Urinary bladder (tissue), 4 donors: ENCODE measurements at places on chromosomes 7 and 10.

DNA sequence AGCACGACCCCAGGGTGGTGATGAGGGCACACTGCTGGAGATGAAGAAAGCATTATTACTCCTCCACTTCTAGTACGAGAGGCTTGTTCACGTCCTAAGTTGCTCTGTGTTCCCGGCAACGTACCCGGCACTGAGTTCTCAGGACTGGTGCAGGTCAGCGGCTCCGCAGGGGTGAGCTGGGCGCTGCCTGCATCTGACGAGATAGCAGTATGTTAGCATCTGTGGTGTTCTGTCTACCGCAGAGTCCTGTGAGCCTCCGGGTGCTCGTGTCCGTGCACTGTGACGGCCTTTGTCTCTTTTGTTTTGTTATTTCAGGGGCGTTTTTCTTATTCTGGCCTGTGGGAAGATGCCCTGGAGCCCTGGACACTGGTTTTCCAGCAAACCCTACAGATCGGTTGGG lies 507.8 kb downstream of the DNAJB6 start:
- DNase-seq, result no peak

GRCh38 chr10:86419101-86419500 lies 52.5 kb upstream of the GRID1 start:
- no peak for DNase-seq

DNA sequence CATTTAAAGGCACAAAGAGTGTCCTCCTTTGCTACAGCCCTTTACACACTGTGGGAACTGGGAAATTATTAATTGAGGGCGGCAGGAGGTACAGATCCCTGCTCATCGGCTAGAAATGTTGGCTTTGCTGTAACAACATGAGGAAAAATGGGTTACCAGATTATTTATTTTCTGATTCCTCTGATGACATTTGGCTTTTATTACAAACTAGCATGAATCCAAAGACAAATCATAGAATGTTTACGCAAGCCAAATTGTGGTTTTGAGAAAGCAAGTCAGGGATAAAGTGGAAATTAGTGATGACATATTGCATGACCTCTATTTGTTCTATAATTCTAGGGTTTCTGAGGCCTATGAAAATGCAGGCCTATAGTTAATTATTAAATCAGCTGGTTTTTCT lies 126.1 kb upstream of the TMEM196 start:
- DNase-seq, result no peak

DNA sequence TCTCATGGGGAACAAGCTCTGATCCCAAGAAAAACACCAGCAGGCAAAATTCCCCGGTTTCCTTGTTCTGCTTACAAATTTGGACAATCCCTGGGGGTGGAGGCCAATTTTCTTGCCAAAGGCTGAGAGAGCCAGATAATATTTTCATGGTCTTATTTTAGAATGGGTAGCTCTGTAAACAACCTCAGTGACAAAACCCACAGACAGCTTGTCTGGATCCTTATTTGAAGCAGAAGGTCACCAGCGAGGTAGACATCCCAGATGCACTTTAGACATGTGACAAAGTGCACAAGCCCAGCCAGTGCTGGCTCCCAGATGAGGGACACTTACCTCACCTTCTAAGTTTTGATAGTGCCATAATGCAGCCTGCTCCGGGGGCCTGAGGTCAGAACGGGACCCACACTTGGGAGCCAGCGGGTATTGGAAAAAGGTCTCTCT lies 102.6 kb upstream of the DDC start:
- no peak for DNase-seq

DNA sequence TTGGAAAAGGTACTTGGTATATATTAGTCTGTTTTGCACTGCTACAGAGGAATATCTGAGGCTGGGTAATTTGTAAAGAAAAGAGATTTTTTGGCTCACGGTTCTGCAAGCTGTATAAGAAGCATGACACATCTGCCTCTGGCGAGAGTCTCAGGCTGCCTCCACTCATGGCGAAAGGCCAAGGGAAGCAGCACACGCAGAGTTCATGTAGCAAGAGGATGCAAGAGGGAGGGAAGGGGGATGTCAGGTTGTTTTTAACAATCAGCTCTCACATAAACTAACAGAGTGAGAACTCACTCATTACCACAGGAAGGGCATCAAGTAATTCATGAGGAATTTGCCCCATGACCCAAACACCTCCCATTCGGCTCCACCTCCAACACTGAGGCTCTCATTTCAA lies 484.8 kb upstream of the DPP6 start:
- peak; percentile 26 for DNase-seq

DNA sequence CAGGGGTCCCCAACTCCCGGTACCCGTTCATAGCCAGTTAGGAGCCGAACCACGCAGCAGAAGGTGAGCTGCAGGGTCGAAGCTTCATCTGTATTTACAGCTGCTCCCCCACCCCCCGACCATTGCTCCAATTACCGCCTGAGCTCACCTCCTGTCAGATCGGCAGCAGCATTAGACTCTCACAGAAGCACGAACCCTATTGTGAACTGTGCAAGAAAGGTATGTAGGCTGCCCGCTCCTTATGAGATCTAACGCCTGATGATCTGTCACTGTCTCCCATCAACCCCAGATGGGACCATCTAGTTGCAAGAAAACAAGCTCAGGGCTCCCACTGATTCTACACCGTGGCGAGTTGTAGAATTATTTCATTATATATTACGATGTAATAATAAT lies 14.6 kb upstream of the AZGP1 start:
- no peak for DNase-seq

DNA sequence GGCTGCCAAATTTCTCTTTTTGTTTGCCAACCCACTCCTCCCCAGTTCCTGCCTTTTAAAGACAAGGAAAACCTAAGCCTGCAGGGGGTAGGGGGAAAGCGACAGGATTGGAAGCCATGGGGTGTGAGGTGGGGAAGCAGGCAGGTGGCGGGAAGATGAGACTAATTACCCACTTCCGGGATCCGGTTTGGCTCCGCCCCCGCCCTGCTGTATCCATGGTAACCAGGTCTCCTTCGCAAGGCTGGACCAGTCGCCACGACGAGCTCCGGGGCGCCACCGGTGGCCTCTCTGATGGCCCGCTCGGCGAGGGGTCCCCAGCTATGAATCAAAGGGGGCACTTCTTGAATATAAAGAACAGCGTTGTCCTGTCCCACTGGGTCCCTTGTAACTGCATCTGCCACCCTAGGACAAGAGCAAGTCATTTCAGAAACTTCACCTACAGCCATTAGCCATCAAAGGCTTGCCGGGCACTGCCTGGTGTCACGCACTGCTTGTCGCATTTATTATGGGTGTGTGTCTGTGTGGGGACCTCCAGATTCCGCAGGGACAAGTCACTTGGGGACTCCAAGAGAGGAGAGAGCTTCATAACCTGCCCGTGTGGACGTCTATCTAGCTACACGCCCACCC lies 55.4 kb upstream of the LMTK2 start:
- DNase-seq, result no peak

DNA sequence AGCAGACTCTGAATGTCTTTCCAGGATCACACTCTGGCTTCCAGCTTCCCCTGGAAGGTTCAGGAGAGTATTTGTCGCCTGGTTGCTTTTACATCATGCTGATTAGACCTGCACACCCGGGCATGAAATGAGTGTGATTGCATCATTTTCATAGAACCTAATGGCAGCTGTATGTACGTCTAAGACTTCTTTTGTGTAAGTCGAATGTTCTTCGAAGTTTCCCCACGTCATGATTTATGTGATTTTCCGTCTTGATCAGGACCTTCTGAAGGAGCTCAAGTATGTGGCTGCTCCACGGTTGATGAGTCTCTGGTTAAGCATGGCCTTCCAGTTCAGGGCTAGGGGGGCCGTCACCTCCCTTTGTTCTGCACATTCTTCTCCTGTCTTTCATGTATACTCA lies 4.5 kb downstream of the EIF4H start:
- no peak for DNase-seq

- DNase-seq, result no peak
Observed at GRCh38 chr10:86210416-86210815, 156.2 kb downstream of the GRID1 start.

DNA sequence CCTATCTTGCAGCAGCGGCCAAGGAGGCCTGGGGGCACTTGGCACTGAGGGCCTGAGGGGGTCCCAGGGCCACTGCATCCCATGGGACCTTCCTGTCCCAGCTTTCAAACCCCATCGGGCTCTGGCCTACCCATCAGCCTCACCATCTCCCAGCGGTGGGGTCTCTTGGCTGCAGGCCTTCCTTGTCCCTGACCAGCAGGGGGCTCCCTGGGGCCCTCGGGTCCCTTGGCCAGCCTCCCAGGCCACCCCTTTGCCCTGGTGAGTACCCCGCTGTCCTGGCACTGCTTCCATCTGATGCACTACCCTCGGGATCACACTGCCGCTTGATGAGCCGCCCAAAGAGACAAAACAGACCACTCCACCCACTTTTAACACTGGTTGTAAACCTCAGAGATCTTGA lies 43.5 kb downstream of the YKT6 start:
- DNase-seq, result no peak

GRCh38 chr10:91162050-91162494 lies 58.4 kb upstream of the PCGF5 start:
- DNase-seq, result no peak

DNA sequence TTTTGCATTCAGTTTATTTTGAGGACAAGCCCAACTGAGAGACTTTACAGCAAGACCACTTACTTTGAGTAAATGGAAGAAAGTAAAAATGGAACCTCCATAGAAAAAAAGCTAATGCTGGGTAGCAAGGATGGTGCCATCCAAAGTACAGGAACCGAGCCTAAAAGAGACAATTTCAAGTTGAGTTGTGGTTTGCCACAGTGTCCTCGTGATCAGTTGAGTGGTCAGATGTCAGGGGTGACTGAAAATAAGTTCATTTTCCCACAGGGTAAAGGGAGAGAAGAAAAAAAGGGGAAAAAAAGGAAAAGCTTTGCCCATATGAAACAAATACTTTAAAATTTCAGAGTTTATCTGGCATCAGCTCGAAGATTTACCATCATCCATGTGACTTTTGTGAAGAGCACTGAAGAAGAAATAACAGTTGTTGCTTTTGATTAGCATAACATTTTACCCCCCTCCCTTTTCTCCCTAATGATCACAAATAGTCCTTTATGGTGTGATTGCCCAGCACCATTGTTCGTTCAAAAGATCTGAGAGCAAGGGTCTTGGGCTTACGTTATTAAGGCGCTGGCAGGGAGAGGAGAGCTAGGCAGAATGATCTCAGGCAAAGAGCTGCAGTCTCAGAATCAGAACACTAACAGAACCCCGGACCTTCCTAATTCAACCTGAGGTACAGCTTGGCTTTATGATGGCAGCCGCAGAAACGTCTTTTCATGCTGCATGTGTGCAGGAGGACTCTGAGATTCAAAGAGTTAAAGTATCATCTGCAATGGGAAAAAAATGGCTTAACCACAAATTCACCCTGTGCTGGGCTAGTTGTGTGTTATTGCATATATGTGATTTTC lies 338.1 kb downstream of the RNLS start:
- no peak for DNase-seq
